M059J (cell line): ENCODE measurements at places on chromosomes 5 and 9.

DNA sequence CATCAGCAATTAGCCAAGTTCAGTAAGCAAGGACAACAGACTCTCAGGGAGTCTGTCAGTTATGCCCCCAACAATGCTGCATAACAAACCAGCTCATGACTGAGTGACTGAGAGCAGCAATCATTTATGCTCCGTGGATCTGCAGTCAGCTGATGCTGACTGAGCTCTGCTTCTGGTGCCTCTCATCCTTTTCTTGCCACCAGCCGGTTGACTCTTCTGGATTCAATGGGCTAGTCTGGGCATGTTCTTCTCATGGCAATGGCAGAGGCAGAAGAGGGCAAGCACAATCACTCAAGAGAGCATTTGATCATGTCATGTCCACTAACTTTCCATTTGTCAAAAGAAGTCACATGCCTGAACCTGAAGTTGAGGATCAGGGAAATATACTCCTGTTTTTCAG, 157.0 kb upstream of the NTRK2 start:
- no peak for DNase-seq

DNA sequence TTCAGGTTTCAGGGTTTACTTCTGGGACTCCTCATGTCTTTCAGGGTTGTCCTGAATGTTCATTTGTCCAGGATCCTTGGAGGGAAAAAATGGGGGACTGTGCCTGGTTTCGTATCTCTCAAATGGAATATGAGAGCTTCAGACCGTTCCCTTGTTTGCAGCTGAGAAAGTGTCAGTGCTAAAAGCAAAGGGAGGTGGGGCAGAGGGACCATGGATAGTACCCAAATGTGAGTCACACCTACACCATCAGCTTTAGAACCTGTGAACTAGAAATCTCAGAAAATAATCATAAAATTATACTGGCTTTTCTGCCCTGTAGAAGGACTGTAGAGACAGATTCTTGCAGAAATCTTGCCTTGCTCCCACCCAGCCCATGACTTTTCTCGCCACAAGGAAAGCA, 84.3 kb upstream of the TAF11L2 start:
- DNase-seq = no peak

DNA sequence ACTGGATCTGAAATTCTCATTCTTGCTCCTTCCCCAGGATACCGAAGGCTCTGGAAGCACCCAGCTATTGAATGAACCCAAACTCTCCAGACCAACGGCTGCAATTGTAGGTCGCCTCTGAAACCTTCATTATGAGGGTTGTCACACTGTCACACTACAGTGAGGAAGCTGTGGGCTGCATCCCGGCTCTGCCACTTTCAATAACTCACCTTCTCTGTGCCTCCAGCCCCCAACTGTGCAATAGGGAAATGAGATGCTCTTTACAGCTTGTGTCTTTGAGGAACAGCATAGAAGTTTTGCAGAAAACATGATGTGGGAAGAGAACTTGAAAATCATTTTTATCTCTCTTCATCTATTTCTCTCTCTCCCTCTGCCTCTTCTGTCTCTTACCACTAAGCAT, 69.6 kb upstream of the TGFBR1 start:
- no peak for DNase-seq

GRCh38 chr5:5481206-5481605, 58.7 kb downstream of the ICE1 start:
- DNase-seq = no peak

DNA sequence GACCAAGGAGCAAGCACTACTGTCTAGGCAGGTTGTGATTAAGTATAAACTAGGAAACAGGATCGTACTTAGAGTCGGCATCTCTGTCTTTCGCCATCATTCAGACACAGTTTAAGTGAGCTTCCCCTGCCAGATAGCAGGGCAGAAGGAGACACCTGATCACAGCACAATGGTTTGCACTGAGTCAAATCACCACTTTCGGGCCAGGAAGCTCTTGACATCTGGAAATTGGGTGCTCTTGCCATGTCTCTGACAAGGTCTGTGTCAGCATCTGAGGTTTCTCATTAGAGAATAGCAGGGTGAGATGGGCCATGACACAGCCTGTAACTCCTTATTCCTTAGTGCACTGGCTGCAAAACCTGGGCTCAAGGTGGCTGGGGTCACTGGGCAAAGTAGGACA, 8.3 kb downstream of the ADRB2 start:
- DNase-seq = no peak

DNA sequence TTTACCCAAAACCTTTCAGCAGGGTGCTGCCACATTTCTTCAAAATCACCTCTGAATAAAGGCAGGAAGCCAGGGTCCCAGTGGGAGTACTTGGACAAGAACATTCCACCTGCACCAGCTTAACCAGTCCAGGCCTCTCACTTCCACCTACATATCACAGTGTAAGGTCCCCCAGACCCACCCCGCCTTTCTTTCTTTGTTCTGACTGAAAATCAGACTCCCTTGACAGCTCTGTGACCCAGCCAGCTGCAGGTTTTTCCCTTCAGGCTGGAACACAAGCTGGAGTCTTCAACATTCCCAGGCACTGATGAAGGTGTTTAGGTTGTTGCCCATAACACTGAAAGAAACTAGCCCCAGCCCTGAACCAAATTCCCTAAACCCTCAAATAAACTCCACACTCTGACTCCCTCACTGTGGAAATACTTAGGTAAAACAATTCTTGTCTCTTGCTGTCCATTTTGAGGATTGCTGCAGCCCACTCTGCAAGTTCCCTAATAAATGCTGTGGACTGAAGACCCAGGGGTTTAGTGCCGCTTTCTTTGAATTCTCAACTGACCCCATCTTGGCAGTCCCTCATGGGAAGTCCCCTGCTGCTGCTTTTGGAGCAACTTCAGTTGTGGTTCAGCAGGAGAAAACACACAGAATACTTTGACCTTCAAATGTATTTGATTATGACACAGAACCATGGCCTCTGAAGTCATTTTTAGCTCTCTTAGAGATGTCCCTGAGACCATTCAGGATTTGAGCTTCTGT, 24.8 kb downstream of the P4HA2 start:
- DNase-seq = no peak

GRCh38 chr5:134100283-134101091, 14.0 kb upstream of the TCF7 start:
- peak; percentile 76 for DNase-seq

DNA sequence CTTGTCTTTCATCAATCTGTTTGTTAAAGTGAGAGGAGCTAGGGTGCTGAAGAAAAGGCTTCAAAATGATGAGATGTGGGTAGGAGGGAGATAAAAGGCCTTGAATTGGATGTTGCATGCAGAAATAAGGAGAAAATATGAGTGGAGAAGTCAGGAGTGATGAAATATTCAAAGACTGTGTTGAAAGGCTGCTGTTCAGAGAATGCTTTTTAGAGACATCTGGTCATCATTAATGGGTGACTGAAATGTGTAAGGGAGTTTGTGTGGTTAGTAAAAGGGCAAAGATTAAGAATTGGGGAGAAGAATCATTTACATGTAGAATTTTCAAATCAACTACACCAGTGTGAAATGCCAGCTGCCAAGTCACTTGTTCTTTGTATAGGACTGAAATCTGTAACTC, 383.9 kb downstream of the MAT2B start:
- no peak for DNase-seq

- peak; percentile 55 for DNase-seq
These were observed 261.8 kb downstream of the ARHGAP26 start for GRCh38 chr5:143031781-143032580.
